ENCODE measurements at places on chromosomes 12 and 14.

DNA sequence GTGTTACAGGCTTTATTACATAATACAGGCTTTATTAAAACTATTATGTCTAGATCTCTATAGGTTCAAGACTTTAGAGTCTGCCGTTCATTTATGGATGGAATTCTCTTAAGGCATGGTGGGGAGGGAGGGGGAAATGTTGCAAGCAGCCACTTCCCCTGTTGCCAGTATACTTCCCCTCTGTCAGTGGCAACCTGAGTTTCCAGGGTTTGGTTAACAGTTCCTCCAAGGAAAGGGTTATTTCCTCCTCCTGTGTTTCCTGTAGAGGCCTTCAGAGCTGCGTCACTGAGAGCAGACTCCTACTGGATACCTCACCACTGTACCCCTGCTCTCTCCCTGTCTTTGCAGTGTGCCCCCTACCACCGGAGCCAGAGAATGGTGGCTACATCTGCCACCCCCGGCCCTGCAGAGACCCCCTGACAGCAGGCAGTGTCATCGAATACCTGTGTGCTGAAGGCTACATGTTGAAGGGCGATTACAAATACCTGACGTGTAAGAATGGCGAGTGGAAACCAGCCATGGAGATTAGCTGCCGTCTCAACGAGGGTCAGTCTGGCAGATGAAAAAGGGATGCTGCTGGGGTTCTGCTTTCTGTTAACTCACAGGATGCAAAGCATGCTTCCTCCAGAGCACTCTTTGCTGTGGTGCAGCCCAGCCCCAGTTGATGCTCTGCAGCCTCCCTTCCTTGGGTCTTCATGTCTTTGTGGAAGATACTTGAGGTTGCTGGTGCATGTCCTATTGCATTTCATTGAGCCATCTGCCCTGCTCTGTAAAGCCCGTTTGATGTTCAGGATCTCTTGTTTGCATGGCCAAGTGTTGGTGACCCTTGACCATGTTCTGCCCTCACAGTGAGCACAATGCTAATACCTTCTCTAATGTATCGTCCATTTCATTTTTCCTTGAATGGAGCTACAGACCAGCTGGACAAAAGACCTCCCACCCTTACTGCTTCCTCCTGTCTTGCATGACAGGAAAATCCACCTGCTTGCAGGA lies 63.6 kb upstream of the SRSF5 start:
- no peak for DNase-seq

DNA sequence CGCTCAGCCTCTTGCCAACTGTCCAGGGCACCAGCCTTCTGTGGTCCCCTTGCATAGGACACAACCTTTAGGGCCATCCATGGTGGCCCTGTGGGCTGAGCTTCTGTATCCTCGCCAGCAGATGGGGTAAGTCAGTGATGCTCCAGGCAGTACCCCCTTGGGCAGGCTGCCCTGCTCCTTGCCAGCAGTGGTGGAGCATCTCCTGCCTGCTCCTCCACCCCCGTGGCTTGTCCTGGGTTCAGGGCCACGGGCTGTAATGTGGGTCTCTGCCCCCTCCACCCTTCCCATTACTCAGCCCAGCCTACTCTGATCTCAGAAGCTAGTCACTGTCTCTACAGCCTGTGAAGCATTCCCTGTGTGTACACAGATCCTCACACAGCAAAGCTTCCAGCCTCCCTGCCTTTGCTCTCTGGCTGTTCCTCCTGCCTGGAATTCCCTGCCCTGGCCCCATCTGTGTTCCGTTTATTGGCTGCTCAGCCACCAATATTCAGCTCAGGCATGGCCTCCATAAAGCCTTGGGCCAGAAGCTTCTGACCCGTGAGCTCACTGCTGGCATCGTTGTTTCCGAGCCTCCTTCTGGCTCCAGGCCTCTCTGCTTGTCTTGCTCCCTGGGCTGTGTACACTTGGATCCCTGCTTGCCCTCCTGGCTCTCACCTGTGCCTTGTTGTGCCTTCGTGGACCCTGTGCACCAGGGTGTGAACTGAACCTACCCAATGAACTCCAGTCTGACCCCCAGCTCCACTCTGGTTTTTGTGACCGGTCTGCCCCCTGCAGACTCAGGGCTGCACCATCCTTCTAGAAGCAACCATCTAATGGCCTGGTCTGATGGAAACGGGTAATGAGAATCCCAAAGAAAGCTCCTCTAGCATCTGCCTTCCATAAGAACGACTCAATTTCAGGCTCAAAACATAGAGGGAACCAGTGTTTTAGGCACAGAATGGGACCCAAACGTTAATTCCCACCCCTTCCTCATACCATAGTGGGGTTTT lies 177.0 kb upstream of the PRMT8 start:
- no peak for DNase-seq

GRCh38 chr12:91811481-91812287 lies 334.0 kb downstream of the BTG1 start:
- DNase-seq: peak; percentile 70

DNA sequence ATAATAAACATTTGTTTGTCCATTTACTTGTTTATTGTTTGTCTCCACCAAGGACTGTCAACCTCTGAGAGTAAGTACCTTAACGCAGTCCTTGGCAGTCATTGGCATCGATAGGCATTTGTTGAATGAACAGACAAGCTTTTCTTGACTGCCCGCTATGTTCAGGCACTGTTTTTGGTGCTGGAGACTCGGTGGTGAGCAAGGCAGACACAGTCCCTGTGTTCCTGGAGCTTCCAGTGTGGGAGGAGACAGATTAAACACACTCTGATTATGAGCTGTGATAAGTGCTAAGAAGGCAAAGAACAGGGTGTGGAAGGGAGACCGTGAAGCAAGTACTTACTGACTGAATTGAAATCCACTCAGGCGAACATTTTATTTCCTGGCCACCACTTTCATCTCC lies 1.2 kb downstream of the ATP6V0A2 start:
- no peak for DNase-seq

DNA sequence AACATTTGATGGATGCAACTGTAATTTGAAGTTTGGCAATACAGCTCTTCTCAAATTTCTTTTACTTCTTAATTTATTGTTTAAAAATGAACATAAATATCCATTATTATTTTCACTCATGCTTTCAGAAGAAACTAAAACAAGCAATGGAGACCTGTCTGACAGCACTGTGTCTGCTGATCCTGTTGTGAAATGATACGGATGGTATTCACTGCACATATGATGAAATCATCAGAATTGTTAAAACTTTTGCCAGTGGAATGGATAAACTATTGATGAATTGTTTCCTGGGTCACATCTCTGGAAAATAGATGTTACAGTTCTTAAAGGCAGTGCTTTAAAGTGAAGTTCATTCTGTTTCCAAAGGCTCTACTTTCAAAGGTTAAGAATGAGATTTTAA lies 59.2 kb downstream of the WASHC4 start:
- DNase-seq: no peak

DNA sequence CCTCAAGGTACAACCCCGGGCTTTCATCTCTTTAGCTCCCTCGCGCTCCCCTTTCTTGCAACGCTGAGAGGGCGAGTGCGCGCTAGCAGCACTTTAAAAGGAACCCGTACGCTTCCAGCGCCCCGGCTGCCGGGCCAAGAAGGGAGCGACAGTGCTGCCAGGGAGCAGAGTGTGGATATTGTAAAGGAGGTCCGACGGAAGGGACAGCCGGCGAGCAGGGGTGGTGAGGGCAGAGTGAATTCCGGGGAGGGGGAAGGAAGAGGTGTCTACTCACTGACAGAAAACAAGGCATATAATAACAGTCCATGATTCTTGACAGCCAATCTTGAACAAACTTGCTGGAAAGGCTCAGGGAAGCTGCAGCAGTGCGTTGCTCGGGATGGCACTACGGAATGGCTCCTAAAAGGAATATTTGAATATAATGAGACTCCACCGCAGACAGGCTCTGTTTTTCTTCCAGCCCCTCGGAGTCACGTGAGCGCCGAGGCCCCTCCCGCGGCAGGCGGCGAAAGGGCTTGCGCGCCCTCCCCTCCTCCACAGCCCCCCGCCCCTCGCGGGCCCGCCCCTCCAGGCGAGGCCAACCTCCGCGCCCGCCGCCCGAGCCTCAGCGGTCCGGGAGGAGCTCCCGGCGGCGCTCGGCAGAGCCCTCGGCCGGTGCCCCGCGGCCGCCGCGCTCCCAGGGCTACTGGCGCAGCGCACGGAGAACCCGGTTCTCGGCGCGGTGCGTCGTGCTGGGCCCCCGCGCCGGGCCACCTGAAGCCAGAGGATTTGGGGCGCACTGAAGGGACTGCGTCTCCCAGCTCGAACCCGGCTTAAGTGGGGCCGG lies 3.4 kb downstream of the BMP4 start:
- no peak for DNase-seq

DNA sequence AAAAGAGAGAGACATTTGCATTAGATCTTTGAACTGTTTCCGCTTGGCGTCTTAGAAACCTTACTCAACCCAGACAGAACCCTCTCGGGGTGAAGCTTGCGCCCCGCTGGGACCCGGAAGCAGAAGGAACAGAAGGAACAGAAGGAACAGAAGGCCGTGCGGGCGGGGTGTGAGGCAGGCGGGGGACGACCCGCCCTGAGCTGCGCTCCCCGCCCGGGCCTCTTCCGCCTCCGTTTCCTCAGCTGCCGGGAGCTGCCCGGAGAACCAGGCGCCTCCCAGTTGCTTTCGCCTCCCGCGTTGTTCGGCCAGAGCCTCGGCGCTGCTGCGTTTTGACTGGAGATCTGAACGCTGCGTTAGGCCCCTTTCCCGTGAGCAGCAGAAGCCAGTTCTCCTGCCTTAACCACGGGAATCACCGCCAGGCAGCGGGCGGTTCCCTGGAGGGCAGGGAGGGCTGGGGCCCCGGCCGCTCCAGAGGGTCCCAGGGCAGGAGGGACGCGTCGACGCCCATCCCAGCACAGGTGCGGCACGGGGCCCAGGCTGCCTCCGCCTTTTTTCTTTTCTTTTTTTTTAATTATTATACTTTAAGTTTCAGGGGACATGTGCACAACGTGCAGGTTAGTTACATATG lies 19.3 kb upstream of the MMP17 start:
- DNase-seq: no peak

- no peak for DNase-seq
These were observed 35.3 kb upstream of the ANKRD9 start for GRCh38 chr14:102544747-102545460.

- DNase-seq: no peak
These were observed 14.6 kb upstream of the STAB2 start for GRCh38 chr12:103572312-103573045.

GRCh38 chr12:122022393-122023338 lies 982 bp downstream of the BCL7A start:
- DNase-seq: no peak

DNA sequence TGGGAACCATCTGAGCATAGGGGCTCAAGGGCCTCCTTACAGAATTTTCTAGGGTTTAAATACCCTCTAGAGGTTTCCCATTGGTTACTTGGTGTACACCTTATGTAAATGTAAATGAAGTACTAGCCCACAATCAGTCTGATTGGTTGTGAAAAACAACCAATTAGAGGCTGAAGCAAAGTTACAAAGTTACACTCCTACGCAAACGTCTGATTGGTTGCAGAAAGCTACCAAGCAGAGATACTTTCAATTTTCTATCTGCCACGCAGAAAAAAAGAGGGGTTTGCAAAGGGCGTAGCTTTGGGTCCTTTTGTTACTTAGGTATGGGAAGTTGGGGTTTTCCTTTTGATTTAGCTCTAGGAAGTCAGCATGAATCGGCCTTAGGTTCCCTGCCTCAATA lies 1.8 kb upstream of the TMEM19 start:
- DNase-seq: no peak

DNA sequence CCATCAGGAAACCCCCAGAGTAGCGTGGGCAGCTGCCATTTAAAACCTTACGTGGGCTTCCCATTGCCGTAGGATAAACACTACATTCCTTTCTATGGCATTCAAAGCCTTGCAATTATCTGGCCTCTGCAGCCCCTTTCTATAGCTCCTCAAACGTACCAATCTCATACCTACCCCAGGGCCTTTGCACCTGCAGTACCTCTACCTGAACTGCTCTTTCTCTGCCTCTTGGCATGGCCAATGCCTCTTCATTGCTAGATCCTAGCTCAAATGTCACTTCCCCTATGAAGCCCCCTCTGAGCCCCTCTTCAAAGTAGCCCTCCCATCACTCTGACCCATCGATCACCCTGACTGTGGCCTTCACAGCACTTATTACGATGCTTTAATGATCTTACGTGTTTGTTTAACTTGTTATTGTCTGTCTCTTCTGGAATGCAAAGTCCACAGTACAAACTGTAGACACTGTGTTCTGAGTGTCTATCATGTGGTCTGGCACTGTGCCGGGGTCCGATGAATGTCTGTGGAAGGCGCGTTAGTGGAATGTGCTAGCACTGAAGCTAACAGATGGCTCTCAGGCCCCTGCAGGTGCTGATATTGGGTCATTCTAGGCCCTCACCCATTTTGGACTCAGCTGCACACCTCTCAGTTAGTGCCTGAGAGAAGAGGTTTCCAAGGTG lies 157.3 kb upstream of the NOS1 start:
- DNase-seq: no peak

DNA sequence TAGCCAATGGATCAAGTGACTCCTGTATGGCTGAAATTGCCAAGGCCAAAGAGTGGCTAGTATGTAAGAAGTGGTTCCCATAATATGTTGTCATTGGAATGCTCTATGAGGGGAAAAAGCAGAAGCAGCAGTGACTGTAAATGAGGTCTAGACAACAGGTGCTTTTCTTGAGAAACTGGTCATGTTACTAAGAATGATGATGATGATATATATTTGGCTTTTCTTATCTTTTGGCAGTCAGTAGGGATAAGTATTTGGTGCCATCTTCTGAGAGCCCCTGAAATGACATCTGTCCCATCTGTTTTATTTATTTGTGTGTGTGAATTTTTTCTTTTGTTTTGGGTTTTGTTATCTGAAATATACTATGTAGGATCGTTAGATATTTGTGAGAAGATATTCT lies 141.7 kb downstream of the SYT1 start:
- DNase-seq: no peak

DNA sequence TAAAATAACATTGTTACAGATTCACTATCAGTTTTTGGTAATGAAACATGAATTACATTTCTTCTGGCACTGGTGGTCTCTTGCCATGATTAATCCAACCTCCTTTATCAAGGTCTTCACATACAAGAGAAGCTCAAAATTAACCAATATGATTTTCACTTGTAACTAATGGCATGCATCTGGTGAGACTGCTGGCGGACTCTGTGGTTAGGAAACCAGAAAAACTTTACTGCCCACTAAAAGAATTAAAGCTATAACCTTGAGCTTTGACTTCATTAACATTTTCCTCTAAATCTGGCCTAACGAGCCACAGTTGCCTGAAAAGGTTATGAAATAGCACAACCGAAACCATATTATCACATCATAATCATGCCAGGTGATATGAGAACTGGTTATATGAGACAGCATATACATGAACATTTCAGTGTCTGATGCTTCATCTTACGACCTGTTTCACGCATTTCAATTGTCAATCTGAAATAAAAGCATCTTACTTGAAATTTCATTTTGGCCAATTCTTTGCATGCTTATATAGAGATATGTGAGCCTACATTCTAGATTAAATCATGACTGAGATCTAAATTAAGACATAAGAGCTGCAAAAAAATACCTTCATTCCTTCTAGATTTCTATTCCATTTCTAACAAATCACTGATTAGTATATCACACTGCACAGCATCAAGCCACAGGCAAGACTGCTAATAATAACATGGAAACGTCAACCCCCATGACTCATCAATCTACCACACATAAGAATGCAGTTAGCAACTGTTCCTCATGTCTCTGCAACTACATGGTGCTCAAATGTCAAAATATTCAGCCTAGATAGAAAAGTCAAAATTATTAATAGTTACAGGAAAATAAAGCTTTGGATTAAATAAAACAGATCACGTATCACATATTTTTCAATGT lies 89.3 kb downstream of the OSBPL8 start:
- DNase-seq: no peak
